ENCODE measurements at places on chromosomes 4 and X.

- no peak for DNase-seq
These were observed 516.5 kb upstream of the CNKSR2 start for GRCh38 chrX:20857746-20858145.

- DNase-seq, result no peak
These were observed 173.8 kb downstream of the ADGRL3 start for GRCh38 chr4:61373901-61374440.

DNA sequence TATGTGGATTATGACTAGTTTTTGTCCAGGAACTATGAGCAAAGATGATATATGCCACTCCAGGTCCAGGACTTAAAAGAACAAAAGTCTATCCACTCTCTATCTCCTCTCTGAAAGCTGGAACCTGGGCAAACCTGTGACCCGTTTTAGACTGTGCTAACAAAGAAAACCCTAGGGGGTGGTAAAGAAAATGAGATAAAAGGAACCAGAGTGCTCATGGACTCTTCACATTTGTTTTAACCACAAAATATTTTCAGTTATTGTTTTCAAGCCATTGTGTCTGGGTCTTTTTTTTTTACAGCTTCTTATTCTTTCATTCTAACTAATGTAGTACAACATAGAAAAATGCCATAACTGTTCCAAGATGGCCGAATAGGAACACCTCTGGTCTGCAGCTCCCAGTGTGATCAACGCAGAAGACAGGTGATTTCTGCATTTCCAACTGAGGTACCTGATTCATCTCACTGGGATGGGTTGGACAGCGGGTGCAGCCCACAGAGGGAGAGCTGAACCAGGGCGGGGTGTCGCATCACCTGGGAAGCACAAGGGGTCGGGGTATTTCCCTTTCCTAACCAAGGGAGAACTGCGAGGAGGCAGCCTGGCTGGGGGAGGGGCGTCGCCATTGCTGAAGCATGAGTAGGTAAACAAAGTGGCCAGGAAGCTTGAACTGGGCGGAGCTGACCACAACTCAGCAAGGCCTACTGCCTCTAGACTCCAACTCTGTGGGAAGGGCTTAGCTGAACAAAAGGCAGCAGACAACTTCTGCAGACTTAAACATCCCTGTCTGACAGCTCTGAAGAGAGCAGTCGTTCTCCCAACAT, 45.1 kb downstream of the CHM start:
- DNase-seq, result no peak

GRCh38 chrX:148976571-148977400, 476.4 kb downstream of the AFF2 start:
- no peak for DNase-seq

GRCh38 chr4:64250061-64250460, 159.2 kb downstream of the TECRL start:
- no peak for DNase-seq

GRCh38 chr4:86247906-86248305, 111.9 kb downstream of the MAPK10 start:
- no peak for DNase-seq

- DNase-seq, result no peak
These were observed 15.7 kb upstream of the BANK1 start for GRCh38 chr4:101774807-101775206.

All from stimulated activated CD4-positive, alpha-beta T cell treated with anti-CD3 and anti-CD28 coated beads, Interleukin-1b, Interleukin-23, amount 100 ng/mL, for 1 hour (primary cell).